ENCODE measurements at places on chromosomes 2 and 18.

DNA sequence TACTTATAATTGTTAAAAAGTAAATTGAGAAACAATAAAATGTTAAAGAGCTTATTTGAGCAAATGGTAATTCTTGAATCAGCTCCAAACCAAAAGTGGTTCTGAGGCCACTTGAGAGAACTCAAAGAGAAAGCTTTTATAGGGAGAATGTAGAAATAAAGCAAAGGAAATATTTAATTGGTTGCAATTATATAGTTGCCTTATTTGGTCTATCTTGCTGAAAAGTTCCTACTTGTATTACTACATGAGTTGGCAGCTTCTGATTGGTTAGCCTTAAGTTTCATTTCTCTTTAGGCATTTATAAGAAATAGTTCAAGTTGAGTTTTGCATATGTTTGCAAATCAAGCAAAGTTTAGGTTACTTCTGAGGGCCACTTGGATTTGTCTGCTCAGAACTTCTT is 38.1 kb downstream of the SCN2A start:
- DNase-seq: no peak

- DNase-seq: no peak
Observed at GRCh38 chr2:204036706-204037105, 100.1 kb downstream of the ICOS start.

DNA sequence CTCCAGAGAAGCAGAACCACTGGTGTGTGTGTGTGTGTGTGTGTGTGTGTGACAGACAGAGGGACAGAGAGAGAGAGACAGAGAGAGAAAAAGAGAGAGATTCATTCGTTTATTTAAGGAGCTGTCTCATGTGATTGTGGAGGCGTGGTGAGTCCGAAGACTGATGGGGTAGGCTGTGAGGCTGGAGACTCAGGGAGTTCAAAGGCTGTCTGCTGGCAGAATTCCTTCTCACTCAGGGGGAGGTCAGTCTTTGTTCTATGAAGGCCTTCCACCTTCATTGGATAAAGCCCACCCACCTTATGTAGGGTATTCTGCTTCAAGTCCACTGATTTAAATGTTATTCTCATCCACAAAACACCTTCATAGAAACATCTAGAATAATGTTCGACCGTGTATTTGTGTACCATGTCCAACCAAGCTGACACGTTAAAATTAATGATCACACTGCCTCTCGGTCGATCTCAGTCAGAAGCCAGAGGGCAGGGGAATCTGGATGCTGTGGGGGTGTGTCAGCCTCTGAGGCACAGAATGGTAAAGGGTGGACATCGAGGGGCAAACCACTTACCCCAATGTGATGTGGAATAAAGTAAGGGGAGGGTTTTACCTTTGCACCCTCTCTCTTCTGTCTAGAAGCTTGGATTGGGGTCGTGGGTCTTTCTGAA is 275.6 kb downstream of the SLC4A3 start:
- no peak for DNase-seq

- no peak for DNase-seq
Observed at GRCh38 chr2:128235581-128235980, 83.1 kb downstream of the HS6ST1 start.

GRCh38 chr2:189142893-189143759 is 36.4 kb downstream of the COL5A2 start:
- peak; percentile 1 for DNase-seq

DNA sequence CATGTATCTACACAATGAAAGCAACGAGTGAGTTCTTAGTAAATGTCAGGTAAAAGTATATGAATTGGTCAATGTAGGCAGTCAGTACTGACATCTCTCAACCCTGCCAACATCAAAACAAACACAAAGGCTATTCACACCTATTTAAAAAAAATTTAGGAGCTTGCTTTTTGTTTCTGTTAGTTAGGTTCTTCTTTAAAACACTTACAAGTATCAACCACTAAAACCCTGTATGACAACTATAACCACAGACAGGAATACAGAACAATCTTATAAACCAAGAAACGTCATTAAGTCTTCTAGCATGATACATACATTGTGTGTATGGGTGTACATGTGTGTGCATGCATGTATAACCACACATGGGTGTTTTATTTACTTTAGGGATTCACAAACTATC is 131.0 kb downstream of the TCF4 start:
- no peak for DNase-seq

DNA sequence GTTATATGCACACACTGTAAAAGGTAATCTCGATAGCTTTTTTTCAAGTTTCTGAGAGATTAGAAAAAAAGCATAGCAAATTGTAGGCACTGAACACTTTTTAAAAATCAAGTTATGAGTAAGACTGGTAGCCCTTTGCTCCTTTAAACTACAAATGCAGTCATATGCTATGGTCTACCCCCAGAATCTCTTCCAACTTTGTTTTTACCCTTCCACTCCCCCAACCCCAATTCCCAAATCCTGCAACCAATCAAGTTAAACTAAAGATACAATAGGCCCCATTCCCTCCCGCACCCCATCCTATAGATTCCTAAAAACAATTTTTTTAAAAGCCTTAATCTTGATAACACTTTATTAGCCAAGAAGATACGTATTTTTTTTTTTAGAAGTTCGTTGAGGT is 752 bp upstream of the BAZ2B start:
- DNase-seq: no peak

DNA sequence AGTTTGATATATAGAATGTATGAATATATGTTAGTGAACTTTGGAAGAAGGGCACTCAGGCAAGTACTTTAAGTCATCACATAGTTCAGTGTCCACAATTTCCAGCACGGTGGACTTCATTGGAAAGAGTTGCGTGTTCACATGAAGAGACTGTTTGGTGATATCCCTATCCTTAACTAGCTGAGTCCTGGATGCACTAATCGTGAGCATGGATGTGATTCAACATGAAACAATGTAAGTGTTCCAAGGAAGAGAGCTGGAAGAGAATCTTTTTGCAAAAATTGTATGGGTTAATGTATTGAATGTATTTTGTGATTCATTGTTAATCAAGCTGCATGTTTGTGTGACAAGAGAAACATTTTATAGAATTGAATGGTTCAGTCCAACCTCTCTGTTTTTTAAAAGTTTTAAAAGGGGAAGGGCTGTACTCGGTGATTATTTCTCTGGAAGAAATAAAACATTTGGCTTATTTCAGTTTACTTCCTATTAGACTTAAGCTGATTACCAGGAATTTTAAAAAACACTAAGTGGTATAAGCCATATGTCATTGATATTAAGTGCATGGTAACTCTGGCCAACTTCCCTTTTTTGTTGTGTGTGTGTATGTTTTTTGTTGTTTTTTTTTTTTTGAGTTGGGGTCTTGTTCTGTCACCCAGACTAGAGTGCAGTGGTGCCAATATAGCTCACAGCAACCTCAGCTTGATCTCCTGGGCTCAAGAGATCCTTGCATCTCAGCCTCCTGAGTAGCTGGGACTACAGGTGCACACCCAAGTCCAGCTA is 8.6 kb downstream of the XRCC5 start:
- no peak for DNase-seq

GRCh38 chr2:54009549-54009948 is 38.8 kb upstream of the PSME4 start:
- no peak for DNase-seq

GRCh38 chr2:43576981-43577892 is 18.6 kb downstream of the THADA start:
- peak; percentile 41 for DNase-seq

DNA sequence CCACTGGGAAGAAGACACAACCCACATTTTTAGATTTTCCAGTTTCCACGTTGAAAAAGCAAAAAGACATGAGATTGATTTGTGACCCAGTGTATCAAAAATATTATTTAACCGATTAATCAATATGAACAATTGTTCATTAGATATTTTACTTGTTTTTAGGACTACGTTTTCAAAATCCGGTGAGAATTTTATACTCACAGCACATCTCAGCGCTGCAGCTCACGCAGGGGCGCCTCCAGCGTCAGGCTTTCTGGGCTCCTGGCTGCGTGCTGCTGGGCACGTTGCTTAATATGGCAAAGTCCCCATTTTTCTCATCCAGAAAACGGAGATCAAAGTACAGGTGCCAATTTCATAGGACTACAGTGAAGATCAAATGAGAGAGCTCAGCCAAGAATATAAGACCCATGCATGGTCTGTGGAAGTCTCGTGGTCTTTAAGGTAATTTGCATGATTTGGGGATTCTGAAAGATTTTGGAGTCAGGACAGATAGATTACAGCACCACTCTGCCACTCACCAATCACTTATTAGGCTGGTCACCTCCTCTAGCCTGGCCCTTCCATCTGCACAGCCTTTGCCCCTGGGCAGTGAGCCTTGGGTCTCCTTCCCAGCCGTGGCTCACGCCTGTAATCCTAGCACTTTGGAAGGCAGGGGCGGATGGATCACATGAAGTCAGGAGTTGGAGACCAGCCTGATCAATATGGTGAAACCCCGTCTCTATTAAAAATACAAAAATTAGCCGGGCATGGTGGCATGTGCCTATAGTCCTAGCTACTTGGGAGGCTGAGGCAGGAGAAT is 36.2 kb downstream of the PTPN18 start:
- no peak for DNase-seq

DNA sequence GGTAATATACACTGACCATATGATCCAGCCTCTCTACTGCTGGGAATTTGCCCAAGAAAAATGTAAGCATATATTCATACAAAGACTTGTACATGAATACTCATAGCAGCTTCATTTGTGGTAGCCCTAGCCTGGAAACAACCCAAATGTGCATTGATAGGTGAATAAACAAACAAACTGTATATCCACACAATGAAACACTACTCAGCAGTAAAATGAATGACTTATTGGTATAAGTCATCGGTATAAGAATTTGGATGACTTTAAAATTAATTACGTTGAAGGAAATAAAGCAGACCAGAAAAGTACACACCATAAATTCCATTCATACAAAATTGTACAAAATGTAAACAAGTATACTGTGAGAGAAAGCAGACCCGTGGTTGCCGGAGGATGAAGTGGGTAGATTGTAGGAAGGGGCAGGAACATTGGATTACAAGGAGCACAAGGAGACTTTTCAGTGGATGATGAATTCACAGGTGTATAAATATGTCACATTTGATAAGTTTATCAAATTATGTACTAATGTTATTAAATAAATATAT is 376.7 kb downstream of the TDRD15 start:
- DNase-seq: no peak

- DNase-seq: no peak
Observed at GRCh38 chr2:75041731-75042600, 83.5 kb downstream of the POLE4 start.

GRCh38 chr2:43228321-43228751 is 1.9 kb upstream of the ZFP36L2 start:
- no peak for DNase-seq

GRCh38 chr18:46224181-46224775 is 120.1 kb downstream of the HAUS1 start:
- no peak for DNase-seq

DNA sequence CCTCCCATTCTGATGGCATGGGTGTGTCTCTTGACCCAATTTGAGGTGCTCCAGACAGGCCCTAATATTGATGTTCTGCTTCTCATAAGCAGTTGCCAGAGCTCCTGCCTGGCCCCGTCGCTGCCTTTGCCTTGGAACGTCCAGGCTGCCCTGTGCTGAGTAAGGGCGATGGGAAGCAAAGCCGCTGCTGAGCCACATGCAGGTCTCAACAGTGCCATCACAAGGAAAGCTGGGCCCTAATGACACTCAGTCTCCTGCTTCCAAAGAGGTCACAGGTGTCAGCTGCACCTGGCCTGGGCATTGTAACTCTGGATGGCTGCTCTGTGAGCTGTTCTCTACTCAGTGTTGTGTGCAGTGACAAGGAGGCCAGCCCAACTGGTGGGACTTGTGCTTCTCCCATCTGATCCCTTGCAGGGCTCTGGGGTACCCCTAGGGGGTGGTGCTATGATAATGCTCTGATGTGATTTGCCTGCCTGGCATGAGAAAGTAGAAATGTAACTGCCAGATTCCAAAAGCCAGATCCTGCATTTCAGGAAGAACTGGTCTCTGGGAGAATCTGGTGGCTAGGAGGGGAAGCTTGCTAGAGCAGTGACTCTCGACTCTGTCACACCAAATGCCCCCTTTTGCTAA is 8.7 kb downstream of the TTC39C start:
- no peak for DNase-seq
